ENCODE measurements at places on chromosomes 3 and 15.

DNA sequence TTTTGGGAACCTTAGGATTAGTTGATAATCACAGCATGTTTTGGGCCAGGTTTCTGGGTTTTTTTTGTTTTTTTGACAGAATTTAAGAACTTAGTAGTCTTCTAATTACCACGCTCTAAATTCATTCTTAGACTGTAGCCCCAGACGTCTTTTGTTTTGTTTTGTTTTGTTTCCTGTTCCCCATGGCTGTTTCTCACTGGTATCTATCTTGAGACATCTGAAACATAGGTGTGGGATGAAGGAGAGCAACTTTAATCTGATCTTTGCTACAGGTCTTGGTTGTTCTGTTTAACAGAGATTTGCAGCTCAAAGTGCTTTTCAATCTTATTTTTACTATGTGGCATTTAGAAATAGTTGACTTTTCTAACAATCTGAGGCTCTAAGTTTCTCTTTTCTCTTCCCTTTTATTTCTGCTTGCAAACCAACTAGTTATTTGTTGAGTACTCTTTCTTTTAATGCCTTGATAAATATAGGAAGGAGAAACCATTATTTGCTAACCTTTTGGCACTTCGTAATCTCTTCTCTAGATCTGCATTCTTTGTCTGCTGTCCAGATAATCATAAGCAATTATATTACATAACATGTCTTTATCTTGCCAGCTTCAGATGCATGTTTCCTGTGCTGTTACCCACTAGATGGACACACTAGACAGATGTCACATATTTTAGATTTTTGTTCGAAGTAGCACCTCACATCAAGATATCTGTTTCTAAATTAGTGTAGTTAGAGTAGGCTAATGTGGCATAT, 40.9 kb downstream of the FBXL2 start:
- DNase-seq: no peak

DNA sequence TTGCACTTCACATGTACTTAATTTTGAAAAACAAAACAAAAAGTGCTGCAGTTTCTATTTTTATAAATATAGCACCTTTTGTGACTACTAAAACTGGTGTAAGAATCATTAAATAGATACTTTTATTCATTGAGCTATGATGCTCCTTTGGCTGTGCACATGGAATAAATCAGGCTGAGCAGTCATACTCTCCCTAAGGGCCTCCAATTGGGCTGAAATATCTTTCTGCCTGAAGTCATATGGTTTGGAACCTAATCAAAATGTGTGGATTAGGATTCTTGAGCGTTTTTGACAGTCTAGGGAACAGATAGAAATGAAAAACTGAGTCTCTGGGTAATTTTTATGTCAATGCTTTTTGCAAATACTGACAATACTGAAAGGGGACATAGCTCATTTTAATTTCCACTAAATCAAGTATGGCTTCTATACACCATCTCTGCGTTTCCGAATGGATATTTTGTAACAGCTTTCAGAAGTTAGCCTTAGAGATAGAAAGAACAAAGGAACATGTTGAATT, 392.2 kb upstream of the ROBO1 start:
- no peak for DNase-seq

- no peak for DNase-seq
These were observed 1.8 kb upstream of the CCR9 start for GRCh38 chr3:45884368-45885201.

DNA sequence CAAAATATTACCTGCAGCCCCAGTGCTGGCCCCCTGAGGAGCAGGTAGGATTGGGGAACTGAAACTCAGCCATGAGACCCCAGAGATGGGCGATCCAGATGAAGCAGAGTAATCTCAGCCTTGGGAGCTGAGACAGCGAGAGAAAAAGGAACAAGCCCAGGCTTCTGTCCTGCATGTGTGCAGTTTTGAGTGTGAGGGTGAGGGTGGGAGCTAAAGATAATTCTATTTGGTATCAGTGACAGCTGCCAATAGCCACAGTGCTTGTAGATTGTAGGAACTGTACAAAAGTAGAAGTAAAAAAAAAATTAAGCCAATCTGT, 5.9 kb downstream of the ATP8B4 start:
- DNase-seq: no peak

DNA sequence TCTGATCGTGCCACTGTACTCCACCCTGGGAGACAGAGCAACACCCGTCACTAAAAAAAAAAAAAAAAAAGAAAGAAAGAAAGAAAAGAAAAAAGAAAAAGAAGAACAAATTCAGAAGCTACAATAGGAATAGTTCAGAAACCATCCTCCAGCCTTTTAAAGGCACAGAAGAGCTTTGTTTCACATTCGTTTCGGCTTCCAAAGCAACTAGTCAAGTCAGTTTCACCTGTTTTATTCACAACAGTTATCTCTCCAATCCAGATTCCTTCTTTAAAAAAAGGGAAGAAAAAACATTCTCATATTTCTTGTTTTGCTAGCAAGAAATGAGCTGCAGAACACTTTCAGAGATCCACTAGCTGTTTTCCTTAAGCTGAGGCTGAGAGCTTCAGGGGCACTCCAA, 767.7 kb upstream of the CFAP20DC start:
- no peak for DNase-seq

- no peak for DNase-seq
These were observed 421.0 kb upstream of the ZNF717 start for GRCh38 chr3:76206346-76206745.

- DNase-seq: no peak
These were observed 96.9 kb upstream of the TBL1XR1 start for GRCh38 chr3:177294221-177294620.

DNA sequence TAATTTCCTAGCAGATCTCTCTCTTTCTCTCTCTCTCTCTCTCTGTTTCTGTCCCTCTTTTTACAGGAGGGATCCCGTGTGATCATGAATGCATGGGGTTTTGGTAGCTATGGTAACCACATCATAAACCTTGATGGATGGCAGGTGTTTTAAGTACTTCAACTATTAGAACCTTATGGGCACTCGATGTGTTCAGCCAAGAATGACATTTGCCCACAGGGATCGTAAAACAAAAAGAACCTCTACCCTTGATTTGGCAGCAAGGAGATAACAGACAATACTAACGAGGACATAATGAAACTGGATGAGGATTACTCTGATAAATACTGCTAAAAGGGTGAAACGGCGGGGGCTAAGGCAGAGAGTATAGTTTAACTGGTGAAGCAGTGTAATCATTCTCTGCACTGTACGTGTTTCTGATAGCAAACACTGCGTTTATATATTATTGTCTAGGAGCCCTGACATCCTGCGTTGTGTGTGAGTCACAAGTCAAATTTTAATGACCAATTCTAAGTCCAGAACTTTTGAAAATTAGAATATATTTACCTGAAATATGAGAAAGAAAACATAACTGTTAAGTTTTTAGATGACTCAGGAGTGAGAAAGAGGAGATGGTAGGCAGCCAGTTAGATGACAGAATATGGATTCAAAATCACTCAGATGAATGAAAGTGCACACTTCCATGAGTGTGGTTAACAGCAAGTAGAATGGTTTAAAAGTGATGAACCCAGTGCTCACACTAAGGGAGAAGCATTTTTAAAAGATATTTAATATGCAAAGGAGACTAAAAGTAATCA, 80.3 kb downstream of the OTOL1 start:
- no peak for DNase-seq

DNA sequence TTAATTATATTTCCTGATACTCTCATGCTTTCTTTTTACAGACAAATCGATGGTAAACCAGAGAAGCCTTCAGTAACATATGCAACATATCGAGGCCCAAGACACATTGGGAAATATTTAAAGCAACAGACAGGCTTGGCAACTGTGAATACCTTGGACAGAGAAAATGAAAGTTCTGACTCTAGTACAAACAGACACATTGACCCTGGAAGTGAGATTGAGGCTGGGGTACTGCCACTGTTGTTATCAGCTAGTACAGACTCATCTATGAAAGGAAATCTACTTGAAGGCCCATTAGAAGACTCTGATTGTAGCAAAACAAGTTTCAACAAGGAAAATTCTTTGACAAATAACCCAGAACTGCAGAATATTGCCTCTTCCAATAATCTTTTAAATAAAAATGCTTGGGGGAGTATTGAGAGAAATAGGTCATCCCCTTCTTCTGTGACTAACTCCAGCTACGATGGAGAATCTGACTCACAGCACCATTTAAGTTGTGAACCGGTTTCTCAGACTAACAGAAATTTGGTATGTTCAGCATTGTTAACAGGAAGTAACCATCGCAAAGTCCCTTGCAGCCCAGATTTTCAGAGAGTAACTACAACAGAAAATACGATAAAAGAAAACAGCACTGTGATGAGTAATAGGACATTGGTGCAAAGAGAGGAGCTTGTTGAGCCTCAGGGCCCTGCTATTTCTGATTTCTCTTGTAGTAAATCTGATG, 50.2 kb downstream of the CRYBG3 start:
- DNase-seq: peak; percentile 79

DNA sequence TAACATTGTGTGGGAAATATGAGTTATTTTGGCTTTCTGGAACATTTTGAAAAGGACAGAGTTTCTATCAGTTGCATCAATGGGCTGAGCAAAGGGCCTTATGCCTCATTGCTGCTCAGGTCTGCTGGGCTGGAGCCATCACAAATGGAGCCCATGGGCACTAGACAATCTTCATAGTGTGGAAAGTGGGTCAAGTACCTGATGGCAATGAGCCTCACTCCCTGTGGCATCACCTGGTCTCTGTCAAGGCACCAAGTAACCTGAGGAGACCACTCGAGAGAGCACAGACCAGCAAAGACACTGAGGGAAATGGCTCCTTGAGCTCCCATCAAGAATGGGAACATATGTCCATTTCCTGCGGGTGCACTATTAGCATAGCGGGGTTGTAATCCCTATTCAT, 96.7 kb upstream of the PPP2R3A start:
- no peak for DNase-seq

GRCh38 chr15:90266485-90266884, 1.0 kb downstream of the NGRN start:
- DNase-seq: no peak

GRCh38 chr3:114794894-114795630, 352.0 kb downstream of the ZBTB20 start:
- no peak for DNase-seq

GRCh38 chr15:45862034-45862433, 227.2 kb downstream of the SQOR start:
- DNase-seq: no peak

DNA sequence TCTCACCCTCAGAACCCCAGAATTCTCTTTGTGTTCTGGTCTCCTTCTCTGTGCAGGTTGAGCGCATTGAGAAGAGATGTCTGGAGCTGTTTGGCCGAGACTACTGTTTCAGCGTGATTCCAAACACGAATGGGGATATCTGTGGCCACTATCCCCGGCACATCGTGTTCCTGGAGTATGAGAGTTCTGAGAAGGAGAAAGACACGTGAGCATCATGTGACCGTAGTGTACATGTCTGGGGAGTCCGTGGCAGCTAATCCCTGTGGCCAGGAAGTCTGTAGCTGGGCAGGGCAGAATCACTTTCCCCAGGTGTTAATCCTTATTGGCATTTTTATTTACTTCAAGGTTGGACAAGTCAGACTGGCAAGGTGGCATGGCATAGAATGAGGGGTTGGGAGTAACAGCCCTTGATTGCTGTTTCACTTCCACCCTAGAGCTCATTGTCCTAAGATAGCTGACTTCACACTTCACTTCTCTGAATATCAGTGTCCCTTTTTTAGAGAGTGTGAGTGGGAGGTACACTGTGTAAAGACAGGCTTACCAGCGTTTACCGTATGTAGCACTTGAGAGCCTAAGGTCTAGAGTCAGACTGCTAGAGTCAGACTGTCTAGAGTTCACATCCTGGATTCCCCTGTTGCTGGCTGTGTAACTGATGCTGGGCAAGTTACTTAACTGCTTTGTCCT, 4.4 kb downstream of the MTMR14 start:
- DNase-seq: no peak

DNA sequence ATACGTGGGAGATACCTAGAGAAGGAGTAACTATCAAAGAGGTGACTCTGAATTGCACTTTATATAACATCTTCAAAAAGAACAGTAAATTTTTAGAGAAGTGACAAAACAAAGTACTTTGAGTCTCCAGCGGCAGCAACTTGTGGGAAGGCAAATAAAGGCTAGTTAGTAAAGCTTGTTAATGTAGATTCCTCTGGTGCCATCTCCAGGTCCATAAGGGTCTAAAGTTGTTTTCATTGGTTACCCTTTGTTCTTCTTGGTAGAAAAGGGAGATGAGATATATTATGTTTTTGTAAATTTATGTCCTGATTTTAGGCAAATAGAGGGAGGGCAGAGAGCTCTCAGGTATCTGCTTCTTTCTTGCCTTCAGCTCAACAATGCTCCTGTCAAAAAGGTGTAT, 161.6 kb downstream of the MYRIP start:
- DNase-seq: no peak

DNA sequence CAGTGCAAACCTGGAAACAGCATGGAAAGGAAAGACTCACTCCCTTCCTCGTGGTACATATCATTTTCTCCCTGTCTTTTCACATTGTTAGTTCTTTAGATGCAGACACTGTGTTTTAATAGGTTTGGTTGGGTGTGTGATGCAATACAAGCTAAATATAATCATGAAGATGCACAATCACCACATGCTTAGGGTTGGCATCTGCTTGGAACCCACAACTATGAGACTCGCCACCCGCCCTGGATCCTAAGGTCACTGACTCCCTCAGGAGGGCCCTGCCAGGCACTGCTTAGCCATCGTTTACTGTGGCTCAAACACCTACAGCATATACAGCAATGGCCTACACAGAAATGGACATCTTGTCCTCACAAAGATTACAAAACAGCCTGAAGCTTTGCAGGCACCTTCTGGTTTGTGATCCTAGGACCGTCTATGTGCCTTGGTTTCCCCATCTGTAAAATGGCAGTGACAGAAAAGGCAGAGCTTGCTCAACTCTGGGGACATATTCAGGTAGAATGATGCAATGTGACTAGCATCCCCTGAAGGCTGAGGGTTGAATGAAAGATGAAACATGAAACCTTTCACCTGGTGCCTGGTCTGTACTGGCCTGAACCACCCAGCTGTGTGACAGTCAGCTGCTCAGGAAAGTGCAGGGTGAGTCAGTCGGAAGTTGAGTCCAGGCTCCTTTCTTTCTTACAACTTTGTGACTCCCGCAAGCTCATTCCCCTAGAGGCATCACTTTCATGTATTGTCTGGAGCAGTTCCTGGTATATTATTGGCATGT, 123.6 kb upstream of the PFN2 start:
- peak; percentile 83 for DNase-seq

Data from Daoy (cell line).